GM23338 (cell line): ENCODE measurements at places on chromosomes 7 and 10. TPM values are rescaled to one million over a fixed set of nuclear protein-coding genes. Genes with fewer than 3 reads are reported as not detected.

Gene OR2A12
- total RNA-seq = not detected in 2 replicates

DNA sequence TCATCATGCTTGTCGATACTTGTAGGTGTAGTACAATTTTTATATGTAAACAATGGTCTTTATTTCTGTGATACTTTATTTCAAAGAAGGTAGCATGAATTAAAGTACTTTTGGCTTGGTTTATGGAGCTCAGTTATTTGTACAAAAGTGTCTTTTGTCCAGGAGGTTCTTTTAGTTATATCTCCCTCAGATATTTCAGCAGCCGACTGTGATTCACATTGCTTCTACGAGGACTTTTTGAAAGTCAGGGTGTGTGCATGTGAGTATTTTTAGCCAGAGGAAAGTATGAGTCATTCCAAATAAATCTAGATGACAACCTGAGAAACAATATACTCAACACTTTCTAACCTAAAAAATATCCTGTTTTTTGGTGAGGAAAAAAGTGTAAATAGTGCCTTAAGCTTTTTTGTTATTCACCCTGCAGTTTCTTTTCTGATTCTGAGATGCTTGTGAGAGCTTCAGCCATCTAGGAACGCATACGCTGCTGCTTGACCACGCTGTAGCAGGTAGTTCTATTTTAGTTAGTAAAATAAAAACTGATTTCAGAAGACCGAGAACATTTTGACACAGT is 595 bp upstream of the SUN1 start:
- DNase-seq = no peak

Gene ZYX
- total RNA-seq = 132 and 141 TPM in 2 replicates

GRCh38 chr10:74150990-74151878 is at the start of gene ADK:
TSS of gene ADK (plus strand) at chr10:74151221. CDS start at chr10:74151279, 58 bp downstream.
- DNase-seq = peak; percentile 100

DNA sequence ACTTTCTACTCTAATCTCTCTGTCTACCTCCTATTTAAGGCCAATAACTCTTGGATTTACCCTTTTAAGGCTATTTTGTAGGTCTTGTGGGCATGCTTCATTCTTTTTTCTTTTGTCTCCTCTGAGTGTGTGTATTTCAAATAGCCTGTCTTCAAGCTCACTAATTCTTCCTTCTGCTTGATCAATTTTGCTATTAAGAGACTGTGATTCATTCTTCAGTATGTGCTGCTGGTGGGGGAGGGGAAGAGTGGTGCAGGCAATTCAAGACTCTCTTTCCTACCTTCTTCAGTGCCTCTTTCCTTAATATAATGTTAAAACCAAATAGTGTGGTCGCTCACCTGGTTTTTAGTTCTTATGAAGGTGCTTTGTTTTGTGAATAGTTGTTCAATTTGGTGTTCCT is 20.0 kb downstream of the ABCB1 start:
- no peak for DNase-seq

- DNase-seq = no peak
Observed at GRCh38 chr7:94579470-94579869, 69.9 kb downstream of the CASD1 start.

GRCh38 chr7:125057963-125058362 is 128.3 kb upstream of the POT1 start:
- no peak for DNase-seq

Gene LRRC61
- 67.6 and 75.2 TPM in 2 replicates for total RNA-seq

DNA sequence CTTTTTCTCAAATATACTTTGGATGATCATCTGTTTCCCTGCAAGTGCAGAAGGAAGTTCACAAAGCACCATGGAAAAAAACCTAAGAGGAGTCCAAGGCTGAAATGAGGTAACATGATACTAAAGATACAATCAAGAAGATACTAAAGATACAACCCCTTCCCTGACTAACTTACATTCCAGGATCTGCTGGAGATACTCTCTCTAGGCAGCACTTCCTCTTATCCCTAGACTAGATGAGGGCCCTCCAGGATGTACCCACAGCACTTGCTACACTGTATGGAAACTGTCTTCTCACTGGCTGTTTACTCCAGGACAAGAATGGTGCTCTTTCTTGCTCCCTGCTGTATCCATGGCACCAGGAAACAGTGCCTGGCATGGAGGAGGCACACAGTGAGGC is 116.4 kb upstream of the NFE2L3 start:
- no peak for DNase-seq

DNA sequence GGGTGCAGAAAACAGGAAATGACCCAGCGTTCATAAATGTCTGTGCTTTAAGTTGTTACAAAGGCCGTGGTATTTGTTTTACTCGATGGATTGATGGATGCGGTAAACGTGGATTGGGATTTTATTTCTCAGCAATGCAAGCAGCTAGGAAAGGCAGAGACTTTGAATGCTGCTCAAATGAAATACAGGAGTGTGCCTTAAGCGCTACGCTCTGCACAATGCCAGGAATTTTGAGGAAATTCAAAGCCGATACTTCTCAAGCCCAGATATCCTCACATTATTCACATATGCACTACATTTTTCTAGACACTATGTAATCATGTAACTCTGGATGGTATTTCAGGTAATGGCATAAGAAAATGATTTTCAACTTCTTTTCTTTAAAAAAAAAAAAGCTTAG is 514.3 kb upstream of the ADARB2 start:
- no peak for DNase-seq

- no peak for DNase-seq
Observed at GRCh38 chr10:16952610-16953009, 135.4 kb upstream of the RSU1 start.

GRCh38 chr7:30738026-30738915 is 13.7 kb upstream of the INMT start:
- DNase-seq = no peak

Gene IFIT1B
- not detected in 2 replicates for total RNA-seq

DNA sequence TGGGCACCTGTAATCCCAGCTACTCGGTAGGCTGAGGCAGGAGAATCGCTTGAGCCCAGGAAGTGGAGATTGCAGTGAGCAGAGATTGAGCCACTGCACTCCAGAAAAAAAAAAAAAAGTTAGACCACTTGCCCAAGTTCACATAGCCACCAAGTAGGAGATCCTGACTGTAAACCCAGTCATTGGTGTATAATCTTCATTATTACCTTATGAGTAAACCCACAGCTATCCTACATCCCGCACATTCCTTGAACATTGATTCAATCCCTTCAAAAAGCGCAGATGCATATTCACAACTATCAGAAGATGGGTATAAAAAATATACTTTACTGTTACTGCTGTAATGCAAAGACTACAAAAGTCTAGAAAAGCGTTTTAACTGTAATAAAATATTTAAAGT is 512.9 kb downstream of the SUGCT start:
- DNase-seq = no peak
